ENCODE measurements at places on chromosomes 1 and 21. TPM values are rescaled to one million over a fixed set of nuclear protein-coding genes. Genes with fewer than 3 reads are reported as not detected.

Gene ZNF684
- total RNA-seq = 4.2 TPM

GRCh38 chr1:182484531-182485257, 34.7 kb downstream of the RGSL1 start:
- no peak for DNase-seq

GRCh38 chr1:100400404-100400803, 48.1 kb downstream of the CDC14A start:
- DNase-seq = peak; percentile 82

- no peak for DNase-seq
Measured at GRCh38 chr1:25476186-25477097, 45.7 kb downstream of the MACO1 start.

DNA sequence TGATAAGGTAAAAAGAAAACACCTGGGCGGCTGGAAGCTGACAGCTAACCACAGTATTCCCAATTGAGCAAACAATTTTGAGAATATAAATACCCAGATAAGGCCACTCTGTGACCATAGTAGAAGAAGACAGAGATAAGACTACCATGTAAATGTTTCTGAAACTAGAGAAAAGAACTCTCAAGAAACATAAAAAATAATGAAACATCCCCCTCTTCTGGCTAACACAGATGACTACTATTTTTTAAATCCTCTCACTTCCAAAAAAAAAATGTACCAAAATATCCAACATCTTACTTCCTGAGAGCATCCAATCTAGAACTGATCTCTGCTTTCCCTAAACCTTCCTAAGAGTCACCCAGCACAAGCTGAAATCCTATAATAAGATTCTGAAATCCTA, 125.9 kb downstream of the HFM1 start:
- no peak for DNase-seq

GRCh38 chr1:18836654-18837053, 22.8 kb downstream of the TAS1R2 start:
- DNase-seq = no peak

DNA sequence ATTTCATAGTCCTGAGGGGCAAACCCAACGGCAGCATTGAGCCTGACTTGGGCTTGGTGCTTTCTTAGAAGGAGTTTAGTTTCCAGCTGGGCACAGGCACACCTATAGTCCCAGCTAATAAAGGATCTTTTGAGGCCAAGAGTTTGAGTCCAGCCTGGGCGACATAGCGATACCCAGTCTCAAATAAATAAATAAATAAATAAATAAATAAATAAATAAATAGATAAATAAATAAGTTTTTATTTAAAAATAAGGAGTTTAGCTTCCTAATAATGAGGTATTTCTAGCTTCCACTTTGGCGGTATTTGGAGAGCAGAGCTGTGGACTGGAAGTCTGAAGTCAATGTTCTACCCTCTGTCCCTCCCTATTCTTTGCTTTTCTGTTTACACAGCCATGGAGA, 186.6 kb downstream of the URB2 start:
- no peak for DNase-seq
